ENCODE measurements at places on chromosomes 3 and 15.

- DNase-seq: no peak
Observed at GRCh38 chr3:156131241-156131640, 10.9 kb downstream of the KCNAB1 start.

DNA sequence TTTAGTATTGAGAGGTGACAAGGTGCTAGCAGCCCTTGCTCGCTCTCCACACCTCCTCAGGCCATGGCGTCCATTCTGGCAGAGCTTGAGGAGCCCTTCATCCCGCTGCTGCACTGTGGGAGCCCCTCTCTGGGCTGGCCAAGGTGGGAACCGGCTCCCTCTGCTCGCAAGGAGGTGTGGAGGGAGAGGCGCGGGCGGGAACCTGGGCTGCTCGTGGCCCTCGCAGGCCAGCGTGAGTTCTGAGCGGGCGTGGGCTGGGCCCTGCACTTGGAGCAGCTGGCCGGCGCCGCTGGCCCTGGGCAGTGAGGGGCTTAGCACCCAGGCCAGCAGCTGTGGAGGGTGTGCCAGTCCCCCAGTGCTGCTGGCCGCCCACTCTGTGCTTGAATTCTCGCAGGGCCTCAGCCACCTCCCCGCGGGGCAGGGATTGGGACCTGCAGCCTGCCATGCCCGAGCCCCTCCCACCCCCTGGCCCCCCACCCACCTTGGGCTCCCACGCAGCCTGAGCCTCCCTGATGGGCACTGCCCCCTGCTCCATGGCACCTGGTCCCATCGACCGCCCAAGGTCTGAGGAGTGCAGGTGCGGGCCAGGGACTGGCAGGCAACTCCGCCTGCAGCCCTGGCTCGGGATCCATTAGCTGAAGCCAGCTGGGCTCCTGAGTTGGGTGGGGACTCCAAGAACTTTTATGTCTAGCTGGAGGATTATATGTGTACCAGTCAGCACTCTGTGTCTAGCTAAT, 785.2 kb downstream of the DIPK2A start:
- DNase-seq: no peak

DNA sequence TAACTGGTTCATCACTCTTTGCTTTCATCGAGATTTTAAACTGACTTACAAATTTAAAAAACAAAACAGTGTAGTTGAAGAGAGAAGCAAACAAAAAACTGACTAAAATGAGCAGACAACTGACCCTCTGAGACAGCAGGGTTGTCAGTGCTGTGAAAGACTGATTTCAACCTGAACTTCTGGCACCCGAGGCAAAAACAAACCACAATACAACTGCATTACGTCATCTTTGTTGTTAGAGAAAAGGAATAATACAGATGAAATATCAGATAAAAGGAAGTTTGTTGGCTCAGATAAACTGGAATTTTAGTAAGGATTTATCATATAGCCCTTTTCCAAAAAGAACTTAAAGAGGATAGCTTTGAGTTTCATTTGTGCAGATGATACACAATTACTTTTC, 51.1 kb downstream of the PARP15 start:
- DNase-seq: no peak

DNA sequence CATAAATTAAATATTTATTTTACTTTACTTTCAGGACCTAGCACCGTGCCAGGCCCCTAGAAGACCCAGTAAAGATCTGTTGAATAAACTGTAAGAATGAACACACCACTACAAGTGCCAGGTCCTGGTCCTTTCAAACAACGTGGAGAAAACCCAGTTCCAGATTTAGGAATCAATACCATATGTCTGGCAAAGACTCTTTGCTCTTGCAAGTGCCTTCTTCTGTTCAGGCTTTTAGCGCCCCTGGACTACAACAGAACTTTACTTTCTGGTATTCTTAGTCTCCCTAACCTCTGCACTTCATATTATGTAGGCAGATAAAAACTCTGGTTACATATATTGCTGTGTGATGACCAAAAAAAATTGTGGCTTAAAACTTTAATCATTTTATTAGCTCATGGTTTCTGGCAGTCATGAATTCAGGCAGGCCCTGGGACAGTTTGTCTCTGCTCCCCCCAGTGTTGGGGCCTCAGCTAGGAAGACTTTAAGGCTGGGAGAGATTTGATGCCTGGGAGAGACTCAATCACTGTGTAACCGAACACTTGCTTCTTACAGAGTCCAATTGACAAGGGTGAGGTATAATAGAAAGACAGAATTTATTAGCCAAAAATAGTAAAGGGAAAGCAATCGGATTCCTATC, 2.9 kb upstream of the PSMA4 start:
- DNase-seq: no peak

- DNase-seq: no peak
Observed at GRCh38 chr3:45677033-45677446, 12.2 kb upstream of the SACM1L start.

DNA sequence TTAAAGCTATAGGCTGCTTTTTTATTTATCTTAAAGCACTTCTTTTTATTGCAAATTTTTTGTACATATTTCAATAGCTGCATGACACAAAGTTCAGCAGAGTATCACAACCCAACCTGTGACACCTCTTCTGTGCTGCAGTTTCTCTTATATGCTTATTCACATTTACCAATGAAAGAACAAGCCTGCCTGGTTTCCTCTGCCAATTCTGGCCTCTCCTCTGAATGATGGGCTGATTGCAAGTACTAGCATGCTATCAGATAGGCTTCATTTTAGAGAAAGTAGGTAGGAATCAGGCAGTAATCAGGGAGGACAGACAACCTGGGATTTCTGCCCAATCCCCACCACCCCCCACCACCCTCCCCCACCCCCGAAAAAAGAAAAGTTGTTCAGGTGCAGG, 26.6 kb downstream of the ACKR4 start:
- no peak for DNase-seq

Measured in stimulated activated CD4-positive, alpha-beta T cell treated with anti-CD3 and anti-CD28 coated beads, Interleukin-12 subunit alpha, Interleukin-12 subunit beta, amount 100 ng/mL, for 24 hours (primary cell).